Daoy (cell line): ENCODE measurements at places on chromosomes 4 and X. TPM values are rescaled to one million over a fixed set of nuclear protein-coding genes. Genes with fewer than 3 reads are reported as not detected.

DNA sequence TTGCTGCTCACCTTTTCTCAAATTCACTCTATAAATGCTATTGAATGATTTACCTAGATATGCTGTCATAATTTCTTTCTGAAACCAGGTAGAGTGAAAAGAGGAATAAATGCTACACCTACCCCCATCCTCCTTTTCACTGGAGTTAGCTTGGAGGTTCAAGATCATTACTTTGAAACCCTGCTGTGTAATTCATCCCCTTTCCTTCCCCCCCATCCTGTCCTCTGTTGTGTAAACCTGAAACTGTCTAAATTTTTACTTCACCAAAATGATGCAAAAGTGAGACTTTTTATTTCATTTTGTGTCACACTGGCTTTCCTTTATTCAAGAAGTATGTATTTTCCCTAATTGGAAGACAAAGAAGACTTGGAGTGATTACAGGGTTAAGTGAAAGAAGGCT lies 5.4 kb downstream of the ZCCHC18 start:
- no peak for DNase-seq

WWC2 gene
- total RNA-seq: 4.1 and 8.0 TPM in 2 replicates

- no peak for DNase-seq
Measured at GRCh38 chr4:37268319-37268718, 23.8 kb downstream of the NWD2 start.

DNA sequence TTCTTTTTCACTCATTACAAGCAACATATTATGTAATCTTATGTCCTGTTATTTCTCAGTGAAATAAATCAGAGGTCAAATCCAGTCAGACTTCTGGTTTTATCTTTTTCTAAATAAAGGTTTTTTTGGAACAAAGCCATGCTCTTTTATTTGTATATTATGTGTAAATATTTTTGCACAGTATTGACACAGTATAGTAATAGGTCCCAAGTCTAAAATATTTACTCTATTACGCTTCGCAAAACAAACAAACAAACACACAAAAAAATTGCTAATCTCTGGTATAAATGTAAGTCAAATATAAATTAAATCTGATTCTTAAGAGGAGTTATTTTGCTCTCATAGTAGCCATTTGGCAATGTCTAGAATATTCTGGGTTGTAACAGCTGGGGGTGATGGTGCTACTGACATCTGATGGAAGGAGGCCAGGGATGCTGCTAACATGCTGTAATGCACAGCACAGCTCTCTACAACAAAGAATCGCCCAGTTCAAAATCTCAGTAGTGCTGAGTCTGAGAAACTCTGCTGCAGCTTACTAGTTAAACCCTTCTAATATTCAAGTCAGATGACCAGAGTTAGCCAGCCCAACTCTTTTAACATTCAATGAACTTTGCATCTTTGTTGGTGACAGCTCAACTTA lies 602.1 kb downstream of the RAB28 start:
- DNase-seq: no peak

DNA sequence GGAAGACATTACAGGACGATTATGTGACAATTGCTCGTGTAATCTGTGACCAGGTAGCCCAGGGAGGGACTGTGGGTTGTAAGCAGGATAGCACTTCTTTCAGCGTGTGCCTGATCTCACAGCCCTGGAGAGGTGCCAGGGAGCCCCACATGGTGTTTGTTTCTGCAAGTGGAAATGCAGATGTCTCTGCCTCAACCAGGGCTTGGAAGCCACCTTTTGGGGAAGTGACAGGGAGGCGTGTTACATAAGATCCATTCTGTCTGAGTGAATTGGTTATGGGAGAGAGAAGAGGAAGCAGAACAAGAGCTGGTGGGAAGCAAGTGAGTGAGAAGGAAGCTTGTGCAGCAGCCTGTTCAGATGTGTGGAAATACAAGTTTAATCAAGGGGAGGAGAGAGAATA lies 104.5 kb upstream of the GATB start:
- no peak for DNase-seq

GRCh38 chrX:55142919-55143310 lies 54.1 kb downstream of the PAGE2 start:
- no peak for DNase-seq

EPHA5 gene
- total RNA-seq: 0.48 and 0.91 TPM in 2 replicates
